ENCODE measurements at places on chromosomes 5 and 9.
A peak's percentile ranks its signal among the peaks of the same experiment; 100 is the strongest.

DNA sequence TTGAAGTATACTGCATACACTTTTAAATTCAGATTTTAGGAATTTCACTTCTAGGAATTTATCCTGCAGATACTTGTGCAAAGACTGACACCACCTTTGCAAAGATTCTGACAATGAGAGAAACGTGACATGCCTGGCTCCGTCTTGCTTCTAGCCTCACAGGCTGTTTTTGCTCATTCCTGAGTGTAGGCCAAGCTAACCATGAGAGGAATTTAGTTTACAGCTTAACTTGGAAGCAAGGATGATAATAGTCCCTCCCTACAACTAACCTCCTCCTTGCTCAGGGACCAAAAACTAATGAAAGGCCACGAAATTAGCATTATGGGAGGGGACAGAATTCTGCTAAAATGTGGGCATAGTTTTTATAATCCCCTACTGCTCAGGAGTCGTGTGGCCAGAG is 31.1 kb downstream of the C5orf22 start:
- no peak for DNase-seq

- peak; percentile 88 for DNase-seq
These were observed 8.5 kb upstream of the NFIB start for GRCh38 chr9:14322211-14323082.

- DNase-seq = no peak
These were observed 81.4 kb downstream of the EDIL3 start for GRCh38 chr5:84303315-84303714.

DNA sequence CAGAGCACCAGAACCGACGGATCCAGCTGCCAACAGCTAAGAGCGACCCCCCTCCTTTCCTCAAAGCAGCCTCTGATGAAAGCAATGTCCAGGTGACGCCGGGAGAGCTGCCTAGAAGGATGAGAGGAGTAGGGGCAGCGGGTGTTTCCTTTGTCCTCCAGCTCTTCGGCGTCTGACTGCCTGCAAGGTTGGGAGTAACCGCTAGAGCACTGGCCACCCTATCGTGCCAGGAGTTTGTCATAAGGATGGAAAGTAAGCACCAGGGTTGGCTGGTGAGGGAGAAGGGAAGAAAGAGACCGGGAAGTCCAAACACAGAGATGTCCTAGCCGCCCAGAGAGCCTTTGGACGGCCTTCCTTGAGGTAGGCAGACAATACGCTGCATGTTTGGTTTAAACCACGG is 10.8 kb downstream of the MRPL36 start:
- no peak for DNase-seq

DNA sequence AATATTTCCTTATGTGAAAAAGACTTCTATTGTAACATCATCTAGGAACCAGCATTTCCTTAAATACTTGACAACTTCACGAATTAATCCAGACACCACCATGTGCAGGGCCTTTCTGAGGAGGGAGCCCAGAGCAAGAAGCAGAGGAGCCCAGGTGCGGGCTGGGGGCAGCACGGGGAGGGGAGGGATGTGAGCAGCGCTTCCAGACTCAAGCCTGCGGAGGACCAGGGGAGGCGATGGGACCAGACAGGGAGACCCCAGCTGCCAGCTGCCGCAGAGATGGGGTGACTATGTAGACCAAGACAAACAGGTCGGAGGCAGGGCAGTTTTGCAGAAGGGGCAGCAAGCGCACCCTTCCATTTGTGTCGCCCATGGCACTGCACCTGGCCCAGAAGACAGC is 596.1 kb downstream of the IRX1 start:
- no peak for DNase-seq

GRCh38 chr5:140631831-140632365 is 1.1 kb downstream of the CD14 start:
- DNase-seq = peak; percentile 61

DNA sequence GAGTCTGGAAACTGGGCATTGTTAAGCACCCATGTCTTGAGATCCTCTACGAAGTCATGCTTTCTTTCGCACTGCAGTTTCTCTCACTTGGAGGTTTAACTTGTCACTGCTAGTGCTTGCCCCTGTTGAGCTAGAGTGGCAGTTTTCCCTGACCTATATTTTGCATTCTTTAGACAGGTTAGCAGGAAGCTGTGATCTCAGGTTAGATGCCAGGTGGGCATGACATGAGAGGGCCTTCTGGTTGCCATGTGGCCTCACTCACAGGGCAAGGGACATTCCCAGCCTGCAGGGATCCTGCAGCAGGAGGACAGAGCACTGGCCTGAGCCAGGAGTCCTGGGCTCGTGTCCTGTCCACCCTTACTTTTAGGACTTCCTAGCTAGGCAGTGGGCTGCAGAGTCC is 28.6 kb downstream of the SLC36A1 start:
- DNase-seq = peak; percentile 73

GRCh38 chr5:151213803-151214613 is 9.9 kb downstream of the CCDC69 start:
- DNase-seq = no peak

DNA sequence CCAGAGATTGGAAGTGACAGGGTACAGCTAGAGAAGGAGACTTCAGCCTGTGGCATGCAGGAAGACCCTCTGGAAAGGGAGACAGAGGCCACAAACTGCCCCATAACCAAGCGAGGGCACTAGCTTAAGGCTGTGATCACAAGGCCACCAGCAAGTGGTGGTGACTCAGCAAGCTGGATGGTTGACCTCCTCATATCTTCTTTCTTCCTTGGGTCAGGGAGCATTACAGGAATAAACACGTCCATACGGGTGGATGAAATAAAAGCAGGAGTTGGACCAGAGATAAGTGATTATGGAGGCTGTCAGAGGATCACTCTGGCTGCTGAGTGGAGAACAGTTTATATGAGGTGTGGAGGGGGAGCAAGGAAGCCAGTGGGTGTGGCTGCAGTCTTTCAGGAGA is 234.6 kb upstream of the TAS2R1 start:
- DNase-seq = no peak

GRCh38 chr5:124628721-124629596 is 117.5 kb downstream of the ZNF608 start:
- no peak for DNase-seq

DNA sequence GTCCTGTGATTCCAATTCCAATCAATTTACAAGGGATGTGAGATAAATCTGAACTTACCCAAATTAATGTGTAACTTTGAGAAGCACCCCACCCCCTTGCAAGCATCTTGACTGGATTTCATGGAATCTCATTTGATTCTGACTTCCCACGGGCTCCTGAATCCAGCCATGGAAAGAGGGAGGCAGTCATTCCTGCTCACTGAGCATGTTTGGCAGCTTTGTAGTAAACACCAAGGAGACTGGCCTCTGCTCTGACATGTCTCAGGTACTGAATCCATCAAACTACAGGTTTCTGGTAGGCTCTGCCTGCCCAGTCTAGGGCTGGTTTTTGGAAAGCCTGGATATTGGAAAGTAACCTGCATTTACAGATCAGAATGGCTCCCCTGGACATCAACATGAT is 357.6 kb downstream of the ARHGEF28 start:
- no peak for DNase-seq

- no peak for DNase-seq
These were observed 81.4 kb downstream of the ZNF608 start for GRCh38 chr5:124665035-124665434.

DNA sequence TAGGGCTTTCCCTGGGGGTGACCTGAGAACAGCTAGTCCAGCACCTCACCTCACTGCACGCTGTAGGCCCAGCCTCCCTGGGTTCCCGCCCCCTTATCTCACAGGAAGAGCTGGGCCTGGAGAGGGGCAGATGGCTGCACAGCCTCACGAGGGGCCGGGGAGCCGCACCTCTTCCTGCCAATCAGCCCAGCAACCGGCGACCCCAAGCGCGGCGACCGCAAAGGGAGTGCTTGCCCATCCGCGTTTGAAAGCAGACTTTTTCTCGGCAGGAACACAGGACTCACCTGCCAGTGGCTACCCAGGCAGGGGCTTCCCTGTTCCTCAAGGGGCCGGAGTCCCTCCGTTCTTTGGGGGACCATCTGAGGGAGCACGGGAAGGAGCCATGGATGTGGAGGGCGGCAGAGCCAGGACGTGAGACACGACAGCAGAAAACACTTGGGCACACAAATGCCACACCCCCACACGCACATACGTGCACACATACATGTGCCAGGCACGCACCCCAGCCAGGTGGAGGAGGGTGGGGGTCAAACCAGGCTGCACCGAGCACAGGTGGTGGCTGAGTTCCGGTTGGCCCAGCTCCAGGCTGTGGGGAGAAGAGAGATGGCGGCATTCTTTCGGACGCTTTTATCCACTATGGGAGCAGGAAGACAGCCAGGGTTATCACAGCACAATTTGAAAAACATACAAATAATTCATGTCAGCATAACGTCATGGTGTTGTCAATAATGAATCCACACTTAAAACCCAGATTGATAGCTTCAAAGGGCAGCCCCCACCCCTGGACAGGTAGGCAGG is 11.3 kb downstream of the TMEM250 start:
- DNase-seq = no peak

DNA sequence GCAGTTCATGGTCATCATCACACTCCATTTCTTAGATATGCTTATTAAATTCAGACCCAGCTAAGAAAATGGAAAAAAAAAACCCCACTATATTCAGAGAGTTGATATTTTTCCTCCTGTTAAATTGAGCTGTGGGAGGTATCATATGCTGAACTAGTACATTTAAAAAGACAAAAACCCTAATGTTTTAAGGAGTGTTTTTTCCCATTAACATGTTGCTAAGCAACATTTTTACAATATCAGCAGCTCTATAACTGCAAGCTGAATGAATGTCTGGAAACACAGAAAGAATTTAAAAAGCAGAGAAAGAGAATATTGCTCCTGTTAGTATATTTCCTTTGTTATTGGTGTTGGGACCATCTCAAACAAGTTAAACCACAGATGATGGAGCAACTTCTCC is 265.8 kb upstream of the GRIA1 start:
- no peak for DNase-seq

GRCh38 chr5:150109921-150110320 is 23.6 kb upstream of the CSF1R start:
- DNase-seq = no peak

GRCh38 chr5:83827111-83827557 is 106.5 kb upstream of the HAPLN1 start:
- no peak for DNase-seq

DNA sequence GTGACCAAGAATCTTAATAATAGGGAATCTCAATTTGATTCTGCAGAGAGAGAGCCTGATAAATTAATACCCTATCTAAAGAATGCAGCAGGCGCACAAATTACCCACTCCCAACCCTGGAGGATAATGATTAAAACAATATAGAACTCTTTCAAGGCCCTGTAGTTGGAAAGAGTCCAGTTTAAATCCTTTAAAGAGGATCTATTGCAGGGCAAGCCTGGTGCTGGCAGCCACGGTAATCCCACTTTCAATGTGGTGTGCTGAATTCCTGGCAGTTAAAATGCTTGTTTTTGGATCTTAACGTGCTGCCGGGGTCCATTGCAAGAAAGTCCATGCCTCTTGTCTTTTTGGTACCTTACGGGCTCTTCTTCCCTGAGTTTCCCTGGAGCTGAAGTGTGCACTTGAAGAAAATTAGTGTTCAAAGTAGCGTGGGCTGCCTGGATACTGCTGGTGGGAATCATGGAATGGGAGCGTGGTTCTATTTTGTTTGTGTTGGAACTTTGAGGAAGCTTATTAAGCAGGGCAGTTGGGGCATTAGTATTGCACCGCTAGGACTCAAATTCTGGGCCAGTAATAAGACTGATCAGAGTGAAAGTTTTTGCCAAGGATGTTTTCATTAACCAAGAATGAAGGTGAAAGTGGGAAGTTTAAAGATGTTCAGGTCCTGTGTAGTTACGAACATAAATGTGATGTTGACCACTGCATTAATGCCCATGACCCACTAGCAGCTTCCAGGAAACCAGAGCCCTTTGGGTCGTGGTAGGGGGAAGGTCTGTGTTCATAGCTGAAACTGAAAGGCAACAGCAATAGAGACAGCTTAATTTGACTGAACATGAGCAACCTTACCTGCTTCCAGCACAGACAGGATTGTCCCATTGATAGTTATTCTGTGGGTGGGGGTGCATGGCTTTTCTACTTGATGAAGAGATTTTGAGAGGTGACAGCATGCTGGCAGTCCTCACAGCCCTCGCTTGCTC is 20.8 kb downstream of the MARCHF6 start:
- DNase-seq = no peak

- DNase-seq = no peak
These were observed 76.9 kb upstream of the NFIL3 start for GRCh38 chr9:91500509-91501014.

GRCh38 chr9:114790521-114790920 is 15.3 kb downstream of the TNFSF15 start:
- DNase-seq = no peak

- DNase-seq = peak; percentile 6
These were observed 257.2 kb downstream of the KIAA0825 start for GRCh38 chr5:94361161-94361560.

- no peak for DNase-seq
These were observed 36.0 kb upstream of the PITX1 start for GRCh38 chr5:135069895-135070657.

DNA sequence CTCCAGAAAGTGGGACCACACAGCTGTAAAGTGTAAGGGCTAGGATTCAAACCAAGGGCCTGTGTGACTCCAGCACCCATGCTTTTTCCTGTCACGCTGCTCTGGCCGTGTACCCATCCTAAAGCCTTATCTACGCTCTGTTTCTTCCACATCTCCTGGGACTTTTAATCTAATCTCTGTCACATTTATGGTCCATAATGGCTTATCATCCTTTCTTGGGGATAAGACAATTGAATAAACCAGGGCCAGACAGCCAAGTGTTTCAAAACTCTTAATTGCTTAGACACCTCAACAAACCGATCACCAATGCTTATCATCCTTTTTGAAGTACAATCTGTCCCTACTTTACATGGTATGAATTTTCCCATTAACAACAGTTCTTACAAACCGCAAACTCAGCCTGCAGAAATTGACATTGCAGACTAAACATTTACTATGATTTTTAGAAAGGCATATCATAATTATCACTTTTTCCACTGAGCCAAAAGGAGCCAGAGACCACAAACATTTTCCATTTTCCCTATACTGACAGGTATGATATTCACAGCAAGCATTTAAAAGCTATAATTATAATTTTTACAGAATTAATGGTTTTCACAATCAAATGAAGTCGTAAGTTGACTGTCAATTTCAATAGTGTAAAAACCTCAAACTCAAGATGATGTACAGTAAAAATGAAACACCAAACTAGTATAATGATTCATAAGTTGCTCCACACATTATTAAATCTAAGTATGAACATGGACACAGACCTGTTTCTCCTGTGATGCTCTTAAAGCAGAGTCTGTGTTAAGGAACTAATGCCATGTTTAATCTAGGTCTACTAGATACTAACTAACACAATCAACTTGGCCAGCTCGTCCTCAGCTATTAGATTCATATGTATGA is 99.5 kb downstream of the FBXW11 start:
- DNase-seq = no peak

DNA sequence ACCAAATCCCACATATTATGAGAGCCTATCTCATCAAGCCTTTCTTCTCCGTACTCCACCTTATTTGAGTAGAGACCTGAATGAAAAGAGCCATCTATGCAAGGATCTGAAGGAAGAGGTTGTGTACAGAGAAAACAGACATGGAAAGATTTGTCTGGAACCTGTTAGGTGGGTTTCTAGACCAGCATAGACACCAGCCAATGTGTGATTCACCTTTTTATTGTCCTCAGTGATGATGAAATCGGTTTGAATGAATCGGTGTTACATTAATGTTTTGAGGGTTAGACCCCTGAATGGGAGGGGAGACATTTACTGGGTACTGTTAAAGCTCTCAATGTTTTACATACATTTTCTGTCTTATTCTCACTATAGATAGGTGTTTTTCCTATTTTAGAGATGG is 223.6 kb downstream of the NMUR2 start:
- DNase-seq = no peak
